Activated T-cell treated with anti-CD3 and anti-CD28 coated beads, Interleukin-2, amount 50 U/mL, for 72 hours (primary cell): ENCODE measurements at places on chromosomes 6 and 20.

- DNase-seq, result no peak
These were observed 126.6 kb downstream of the TAF4 start for GRCh38 chr20:61938839-61939690.

GRCh38 chr20:56806952-56807517 lies 177.9 kb downstream of the TFAP2C start:
- DNase-seq, result no peak

- peak; percentile 61 for DNase-seq
These were observed 8.9 kb downstream of the EHMT2 start for GRCh38 chr6:31888276-31889258.

- DNase-seq, result no peak
These were observed 5.6 kb downstream of the TP53RK start for GRCh38 chr20:46683668-46683938.

GRCh38 chr6:57019434-57019833 lies 27.1 kb upstream of the KIAA1586 start:
- DNase-seq, result no peak

DNA sequence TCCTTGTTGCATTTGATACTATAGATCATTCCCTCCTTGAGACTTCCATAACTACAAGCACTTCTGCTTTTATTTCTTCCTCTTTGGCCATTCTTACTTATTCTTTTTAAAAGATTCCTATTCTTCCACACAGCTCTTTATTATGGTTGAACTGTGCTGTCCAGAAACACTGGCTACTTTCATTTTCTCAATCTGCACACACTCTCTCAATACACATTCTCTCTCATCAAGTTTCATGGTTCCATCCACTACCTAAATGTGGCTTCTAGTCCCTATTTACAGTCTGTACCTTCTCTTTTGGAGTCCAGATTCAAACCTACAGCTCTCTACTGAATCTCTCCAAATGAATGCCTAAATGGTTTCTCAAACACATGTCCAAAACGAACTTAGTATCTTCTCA lies 214.3 kb upstream of the RSPO3 start:
- DNase-seq, result no peak

- DNase-seq, result no peak
These were observed 86.5 kb upstream of the CST7 start for GRCh38 chr20:24862606-24863005.

- no peak for DNase-seq
These were observed 650.0 kb downstream of the UTRN start for GRCh38 chr6:144935181-144935580.
